Mucosa of descending colon (tissue), 3 donors: ENCODE measurements at places on chromosomes 7 and 10.

- DNase-seq = peak; percentile 83
Measured at GRCh38 chr7:143305423-143306070, 10.4 kb upstream of the CLCN1 start.

DNA sequence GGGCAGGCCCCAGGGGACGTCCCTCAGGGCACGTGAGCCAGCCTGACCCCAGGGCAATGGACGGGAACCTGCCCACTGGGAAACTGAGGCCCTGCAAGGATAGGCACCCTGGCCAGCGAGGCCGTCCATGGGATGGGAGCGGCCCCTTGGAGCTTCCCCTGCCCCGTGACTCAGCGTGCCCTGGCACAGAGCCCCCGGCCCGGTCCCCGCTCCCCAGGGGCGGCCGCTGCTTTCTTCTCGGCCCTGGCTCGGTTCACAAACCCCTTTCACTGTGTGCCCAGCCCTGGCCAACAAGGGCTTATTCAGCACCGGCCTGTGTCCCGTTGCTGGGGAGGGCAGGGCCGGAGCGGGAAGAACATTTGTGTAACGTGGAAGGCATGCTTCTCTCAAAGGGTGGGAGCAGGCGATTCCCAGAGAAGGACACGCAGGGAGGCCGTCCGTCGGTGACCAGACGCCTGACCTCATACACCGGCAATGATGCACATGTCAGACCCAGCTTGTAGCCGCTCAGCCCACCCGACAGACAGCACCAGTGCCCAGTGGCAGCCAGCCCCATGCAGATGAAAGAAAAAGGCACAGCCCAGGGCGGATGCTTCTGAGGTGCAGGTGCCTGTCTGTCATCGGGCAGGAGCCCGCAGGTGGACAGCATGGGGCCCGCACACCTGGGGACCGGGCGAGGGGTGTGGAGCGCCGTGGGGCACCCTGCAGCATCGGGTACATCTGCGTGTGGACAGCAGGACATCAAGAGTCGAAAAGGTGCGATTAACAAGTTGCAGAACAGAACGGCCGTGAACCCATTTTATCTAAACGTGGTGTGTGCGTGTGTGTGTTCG, 94.5 kb downstream of the PDGFA start:
- DNase-seq = peak; percentile 43

- no peak for DNase-seq
Measured at GRCh38 chr7:81155654-81156373, 237.0 kb upstream of the SEMA3C start.

DNA sequence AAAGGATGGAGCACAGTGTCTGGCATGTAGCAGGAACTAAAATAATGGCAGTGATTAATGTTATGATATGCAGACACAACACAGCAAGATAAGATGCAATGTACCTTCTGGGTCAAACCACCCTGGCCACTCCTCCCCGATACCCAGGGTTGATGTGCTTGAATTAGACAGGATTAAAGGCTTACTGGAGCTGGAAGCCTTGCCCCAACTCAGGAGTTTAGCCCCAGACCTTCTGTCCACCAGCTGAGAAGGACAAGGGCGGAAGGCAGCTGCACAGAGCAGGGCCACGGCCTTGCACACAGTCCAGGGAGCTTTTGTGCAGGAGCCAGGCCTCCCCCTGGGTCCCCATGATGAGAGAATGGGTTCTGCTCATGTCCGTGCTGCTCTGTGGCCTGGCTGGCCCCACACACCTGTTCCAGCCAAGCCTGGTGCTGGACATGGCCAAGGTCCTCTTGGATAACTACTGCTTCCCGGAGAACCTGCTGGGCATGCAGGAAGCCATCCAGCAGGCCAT, at the start of gene RBP3:
TSS of gene RBP3 (plus strand) at position 226 of the 514 bp plus-strand sequence. CDS start at position 348, 122 bp downstream.
- no peak for DNase-seq

DNA sequence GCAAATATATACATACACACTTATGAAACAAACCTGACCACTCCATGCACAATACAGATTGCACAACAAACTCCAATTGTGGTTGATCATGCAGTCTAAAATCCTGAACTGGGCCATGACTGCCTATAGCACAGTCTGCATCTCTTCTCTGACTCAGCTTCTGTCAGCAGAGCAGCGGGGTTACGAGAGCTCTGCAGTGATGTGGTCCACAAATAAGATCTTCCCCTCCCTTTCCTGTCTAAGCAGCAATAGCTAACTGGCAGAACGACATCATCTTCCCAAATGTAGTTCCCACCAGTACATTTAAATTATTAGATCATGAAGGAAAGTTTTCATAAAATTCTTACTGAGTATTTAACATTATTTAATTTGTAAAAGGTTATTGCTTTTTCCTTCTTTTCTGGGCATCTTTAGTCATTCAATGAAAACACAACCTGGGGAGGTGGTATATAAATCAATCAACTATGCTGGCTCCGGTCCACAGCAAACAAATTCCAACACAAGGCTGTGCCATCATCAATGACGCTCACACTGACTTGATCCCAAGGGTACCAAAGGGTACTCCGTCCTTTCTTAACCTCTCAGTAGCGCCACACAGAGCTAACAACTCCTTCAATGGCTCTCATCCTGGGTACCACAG, 17.1 kb downstream of the ARHGAP21 start:
- DNase-seq = no peak

GRCh38 chr10:4255751-4256150, 470.7 kb upstream of the KLF6 start:
- DNase-seq = no peak

- DNase-seq = no peak
Measured at GRCh38 chr7:123789206-123789784, 40.5 kb upstream of the WASL start.

DNA sequence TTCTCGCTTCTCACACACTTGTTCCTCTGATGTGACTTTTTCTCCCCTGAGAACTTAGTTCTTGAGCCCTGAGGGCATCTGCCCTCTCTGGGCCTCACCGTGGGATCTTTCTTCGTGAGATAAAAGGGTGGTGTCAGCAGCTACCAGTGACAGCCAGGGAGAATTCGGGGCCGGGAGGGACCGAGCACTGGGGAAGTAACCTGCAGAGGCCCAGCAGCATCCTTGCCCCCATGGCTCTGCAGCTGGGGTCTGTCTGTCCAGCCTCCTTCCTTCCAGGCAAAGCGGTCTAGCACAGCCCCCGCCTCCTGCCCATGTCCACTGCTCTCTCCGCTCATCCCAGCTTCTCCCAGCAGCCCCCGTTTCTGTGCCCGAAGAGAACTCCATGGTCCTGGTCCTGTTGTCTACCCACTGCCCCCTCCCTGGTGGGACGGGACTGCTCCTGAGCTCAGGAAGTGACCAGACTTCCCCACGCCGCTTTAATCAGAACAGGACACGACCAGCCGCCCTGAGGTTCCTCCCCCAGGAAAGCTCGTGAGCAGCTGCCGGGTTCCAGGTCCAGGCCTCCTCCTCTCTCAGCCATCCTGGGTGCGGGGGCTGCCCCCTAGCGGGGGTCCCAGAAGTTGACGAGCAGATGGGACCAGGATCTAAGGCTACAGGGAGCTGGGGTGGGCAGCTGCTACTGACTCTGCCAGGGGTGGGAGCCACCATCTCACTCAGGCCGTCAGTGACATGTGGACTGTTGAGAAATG, 187.5 kb downstream of the WDR37 start:
- DNase-seq = no peak

- no peak for DNase-seq
Measured at GRCh38 chr10:77526868-77527617, 110.6 kb downstream of the KCNMA1 start.

GRCh38 chr10:124240839-124241291, 147.5 kb upstream of the CHST15 start:
- no peak for DNase-seq

GRCh38 chr10:112821663-112822062, 128.4 kb upstream of the TCF7L2 start:
- no peak for DNase-seq

- no peak for DNase-seq
Measured at GRCh38 chr10:96999337-96999736, 167.2 kb downstream of the LCOR start.

GRCh38 chr7:75608451-75609122, 116.5 kb downstream of the SPDYE5 start:
- no peak for DNase-seq

- DNase-seq = no peak
Measured at GRCh38 chr10:49212783-49213182, 24.6 kb upstream of the TMEM273 start.

DNA sequence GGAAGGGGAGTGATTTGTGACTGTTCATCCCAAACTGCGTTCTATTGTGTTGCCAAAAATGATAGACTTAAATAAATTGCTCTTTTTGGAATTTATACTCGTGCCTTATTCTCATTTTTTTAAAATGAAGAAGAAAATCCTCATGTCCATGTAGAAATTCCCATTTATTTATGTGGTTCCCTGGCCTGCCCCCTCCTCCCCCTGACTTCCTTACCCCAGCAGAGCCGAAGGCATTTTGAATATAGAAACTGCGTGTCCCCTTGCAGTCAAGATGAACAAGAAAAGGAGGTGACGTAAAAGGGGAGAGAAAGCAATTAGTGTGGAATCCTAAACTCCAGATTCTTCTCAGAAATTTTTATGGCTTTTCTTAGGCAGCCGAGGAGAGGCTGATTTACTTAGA, 126.1 kb downstream of the FAM204A start:
- DNase-seq = no peak

- DNase-seq = no peak
Measured at GRCh38 chr7:115356139-115356746, 434.3 kb downstream of the MDFIC start.

- DNase-seq = no peak
Measured at GRCh38 chr10:109259293-109259692, 664.0 kb downstream of the XPNPEP1 start.

GRCh38 chr10:27986821-27987220, 12.1 kb downstream of the ODAD2 start:
- DNase-seq = no peak

GRCh38 chr10:103114876-103115275, 78.2 kb downstream of the NT5C2 start:
- no peak for DNase-seq

GRCh38 chr10:62681211-62681940, 123.1 kb upstream of the ADO start:
- DNase-seq = peak; percentile 26

DNA sequence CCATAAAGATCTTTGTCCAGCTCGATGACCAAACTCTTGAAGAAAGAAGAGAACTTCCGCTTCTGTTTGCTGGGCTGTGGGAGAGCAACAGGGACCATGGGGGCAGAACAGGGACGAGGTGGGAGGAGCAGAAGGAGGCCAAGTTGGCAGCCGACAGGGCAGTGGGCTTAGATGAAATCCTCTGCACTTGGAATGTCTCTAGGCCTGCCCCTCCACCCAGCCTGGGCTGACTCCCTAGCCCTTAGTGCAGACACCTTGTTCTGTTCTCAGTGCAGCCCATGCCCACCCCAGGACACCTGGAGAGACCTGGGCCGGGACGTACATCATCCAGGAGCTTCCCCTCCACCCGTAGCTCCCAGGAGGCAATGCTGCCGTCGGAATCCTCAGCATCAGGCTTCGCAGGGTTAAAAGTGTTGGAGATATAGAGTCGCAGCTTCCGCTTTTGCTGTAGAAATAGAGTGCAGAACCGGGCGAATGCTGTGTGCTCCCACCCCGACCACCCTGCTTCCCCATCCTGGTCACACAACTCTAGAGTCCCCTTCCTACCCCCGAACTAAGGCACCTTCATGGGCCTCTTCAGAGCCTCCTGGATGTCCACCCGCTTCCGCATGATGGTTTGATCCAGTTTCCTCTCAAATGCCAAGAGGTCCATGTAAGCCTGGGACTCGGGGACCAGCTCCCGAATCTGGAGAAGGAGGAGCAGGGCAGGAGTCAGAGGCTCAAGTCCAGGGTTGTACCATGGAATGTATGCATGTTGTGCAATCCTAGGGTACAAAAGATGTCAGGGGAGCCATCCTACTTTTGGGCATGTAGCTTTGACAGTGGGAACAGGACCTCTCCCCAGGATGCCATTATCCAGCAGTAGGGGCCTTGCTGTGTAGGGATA, 6.1 kb downstream of the SMARCD3 start:
- no peak for DNase-seq

DNA sequence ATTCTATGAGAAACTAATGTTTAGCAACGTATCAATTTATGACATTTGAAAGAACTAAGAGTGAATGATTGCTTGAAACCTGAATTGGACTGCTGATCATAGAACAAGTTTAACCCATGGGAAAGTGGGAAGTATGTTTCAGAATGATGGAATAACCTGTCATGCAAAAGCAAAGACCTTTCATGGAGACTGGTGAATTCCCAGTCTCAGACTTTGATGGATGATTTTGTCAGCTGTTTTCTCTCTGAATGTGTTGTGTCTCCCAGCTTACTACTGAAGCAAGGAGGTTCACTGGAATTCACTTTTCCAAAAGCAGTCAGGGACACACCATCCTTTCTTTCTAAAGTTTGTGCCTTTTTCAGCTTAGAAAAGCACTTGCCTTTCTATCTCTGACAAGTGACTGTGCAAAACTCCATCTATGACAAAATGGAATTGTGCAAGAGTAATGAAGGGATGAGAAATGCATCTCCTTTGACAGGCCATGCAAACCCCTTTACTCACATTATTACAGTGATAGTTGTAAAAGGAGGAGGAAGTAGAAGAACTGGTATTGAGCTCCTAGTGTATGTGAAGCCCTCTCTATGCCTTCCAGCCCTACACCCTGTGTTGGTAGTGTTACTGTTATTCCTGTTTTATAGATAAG, 176.1 kb downstream of the PRKG1 start:
- DNase-seq = no peak

- DNase-seq = no peak
Measured at GRCh38 chr10:123507298-123507697, 158.9 kb upstream of the GPR26 start.

DNA sequence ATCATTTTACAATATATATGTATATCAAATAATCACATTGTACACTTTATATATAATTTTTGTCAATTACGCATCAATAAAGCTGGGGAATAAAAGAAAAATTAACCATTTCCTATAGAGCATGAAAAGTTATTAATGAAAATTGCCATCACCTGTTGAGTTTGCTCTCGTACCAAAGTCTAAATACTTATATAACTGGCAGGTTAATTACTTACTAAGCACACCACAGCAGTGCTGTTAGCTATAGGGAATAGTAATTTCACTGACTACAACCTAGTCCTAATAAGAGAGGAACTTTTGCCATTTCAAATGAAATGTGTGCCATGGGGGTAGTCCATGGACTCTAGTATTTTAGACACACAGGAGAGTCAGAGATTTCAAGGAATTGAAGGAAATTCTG, 176.9 kb upstream of the COL1A2 start:
- DNase-seq = no peak

- no peak for DNase-seq
Measured at GRCh38 chr7:80347173-80347572, 164.7 kb downstream of the GNAT3 start.

DNA sequence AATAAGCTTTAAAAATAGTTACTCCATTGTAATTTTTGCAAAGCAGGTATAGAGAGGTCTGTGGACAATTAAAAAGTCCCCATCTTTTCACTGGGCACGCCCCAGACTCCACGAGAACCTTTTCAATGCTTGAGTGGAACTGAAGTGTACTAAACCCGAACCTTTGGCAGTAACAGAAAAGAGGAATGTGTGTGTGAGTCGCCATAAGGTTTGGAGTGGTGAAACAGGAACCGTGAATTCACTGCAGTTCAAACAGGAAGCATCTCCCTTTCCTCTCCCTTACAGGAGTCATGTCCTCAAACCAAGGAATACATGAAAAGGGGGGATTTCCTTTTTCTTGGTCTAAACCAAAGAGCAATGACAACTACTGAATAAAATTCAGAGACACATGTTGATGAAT, 23.2 kb downstream of the NDUFB2 start:
- no peak for DNase-seq
